ENCODE measurements at places on chromosomes 7 and 10. TPM values are rescaled to one million over a fixed set of nuclear protein-coding genes. Genes with fewer than 3 reads are reported as not detected.

GRCh38 chr7:103389263-103389662, 41.8 kb downstream of the PSMC2 start:
- H3K27ac ChIP-seq: no peak overlapping the region
- no peak overlapping the region for H3K4me3 ChIP-seq
- no peak for DNase-seq

- H3K4me3 ChIP-seq: no peak overlapping the region
- no peak overlapping the region for H3K27ac ChIP-seq
- H3K27me3 ChIP-seq: no peaks in the 10 kb centered on the region
- H3K4me1 ChIP-seq: peaks cover 43% of the 10 kb centered on the region
Measured at GRCh38 chr10:80484243-80484642, 30.1 kb downstream of the TSPAN14 start.

DNA sequence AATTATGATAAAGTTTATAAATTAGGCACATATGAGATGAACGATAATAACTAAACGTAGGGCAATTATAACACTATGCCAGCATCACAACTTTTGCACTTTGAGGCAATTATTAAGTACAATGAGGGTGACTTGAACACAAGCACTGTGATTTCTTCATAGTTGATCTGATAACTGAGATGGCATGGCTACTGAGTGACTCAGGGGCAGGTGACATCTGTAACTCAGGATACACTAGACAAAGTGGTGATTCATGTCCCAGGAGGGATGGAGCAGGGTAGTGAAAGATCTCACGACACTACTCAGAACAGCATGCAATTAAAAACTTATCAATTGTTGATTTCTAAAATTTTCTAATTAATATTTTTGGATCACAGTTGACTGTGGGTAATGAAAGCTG, 98.3 kb upstream of the ARHGAP21 start:
- H3K4me1 ChIP-seq: no peaks in the 10 kb centered on the region
- H3K4me3 ChIP-seq: no peak overlapping the region
- H3K36me3 ChIP-seq: no peaks in the 10 kb centered on the region
- no peaks in the 10 kb centered on the region for H3K27me3 ChIP-seq
- no peak for DNase-seq
- H3K27ac ChIP-seq: no peak overlapping the region

DNA sequence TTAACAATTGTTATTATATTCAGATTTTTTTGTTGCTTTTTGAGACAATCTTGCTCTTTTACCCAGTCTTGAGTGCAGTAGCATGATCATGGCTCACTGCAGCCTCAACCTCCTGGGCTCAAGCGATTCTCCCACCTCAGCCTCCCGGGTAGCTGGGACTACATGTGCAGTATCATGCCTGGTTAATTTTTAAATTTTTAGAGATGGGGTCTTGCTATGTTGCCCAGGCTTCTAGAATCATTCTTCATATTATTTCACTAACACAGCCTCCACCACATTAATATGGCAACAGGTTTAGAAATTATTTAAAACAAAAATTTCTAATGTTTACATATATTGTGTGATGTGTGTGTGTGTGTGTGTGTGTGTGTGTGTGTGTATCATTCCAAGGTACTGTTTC, 1.4 kb upstream of the LAMTOR4 start:
- peaks cover 14% of the 10 kb centered on the region for H3K4me1 ChIP-seq
- DNase-seq: no peak
- no peaks in the 10 kb centered on the region for H3K36me3 ChIP-seq
- no peak overlapping the region for H3K4me3 ChIP-seq
- no peak overlapping the region for H3K27ac ChIP-seq
- no peaks in the 10 kb centered on the region for H3K27me3 ChIP-seq

The PDE1C gene
- 19.4 TPM for total RNA-seq

The ABCB1 gene
- 5.8 TPM for total RNA-seq
